ENCODE measurements at places on chromosomes 3 and 15. TPM values are rescaled to one million over a fixed set of nuclear protein-coding genes. Genes with fewer than 3 reads are reported as not detected.

KCNAB1 gene
- total RNA-seq, result 16.5 TPM

CLEC3B gene
- total RNA-seq, result not detected

SOX14 gene
- total RNA-seq, result not detected

DNA sequence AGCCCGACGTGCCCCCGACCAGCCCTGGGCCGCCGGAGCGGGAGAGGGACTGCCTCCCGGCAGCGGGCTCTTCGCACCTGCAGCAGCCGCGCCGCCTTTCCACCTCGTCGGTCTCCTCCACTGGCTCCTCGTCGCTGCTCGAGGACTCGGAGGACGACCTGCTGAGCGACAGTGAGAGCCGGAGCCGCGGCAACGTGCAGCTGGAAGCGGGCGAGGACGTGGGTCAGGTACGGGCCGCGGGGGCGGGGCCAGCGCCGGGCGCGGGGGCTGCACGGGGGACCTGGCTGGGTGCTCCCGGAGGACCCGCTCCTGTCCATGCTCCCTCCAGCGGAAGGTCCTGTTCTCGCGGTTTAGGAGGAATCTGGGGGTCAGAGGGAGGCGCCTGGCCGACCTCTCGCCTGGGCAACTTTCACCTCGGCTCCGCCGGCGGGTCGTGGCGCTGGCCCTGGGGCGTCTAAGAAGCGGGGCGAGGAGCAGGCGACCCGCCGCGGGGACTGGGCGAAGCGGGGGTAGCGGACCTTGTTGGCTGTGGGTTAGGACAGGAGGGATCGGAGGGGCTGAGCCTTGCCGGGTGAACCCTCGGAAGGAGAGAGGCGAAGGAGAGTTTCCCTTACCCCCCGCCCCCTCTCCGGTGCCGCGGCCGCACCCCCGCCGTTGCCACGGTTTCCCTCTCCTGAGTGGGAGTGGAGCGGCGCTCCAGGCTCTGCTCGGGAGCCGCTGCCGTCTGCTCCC is 682 bp downstream of the ITPKA start:
- peaks cover 6% of the 10 kb centered on the region for H3K4me1 ChIP-seq
- no peak overlapping the region for H3K4me3 ChIP-seq
- no peak for DNase-seq
- H3K27ac ChIP-seq, result no peak overlapping the region
